T47D (cell line): ENCODE measurements at places on chromosomes 4 and X.

- DNase-seq, result no peak
Measured at GRCh38 chr4:174544496-174544895, 22.2 kb upstream of the HPGD start.

- DNase-seq, result no peak
Measured at GRCh38 chr4:88041626-88042025, 34.2 kb downstream of the PKD2 start.

DNA sequence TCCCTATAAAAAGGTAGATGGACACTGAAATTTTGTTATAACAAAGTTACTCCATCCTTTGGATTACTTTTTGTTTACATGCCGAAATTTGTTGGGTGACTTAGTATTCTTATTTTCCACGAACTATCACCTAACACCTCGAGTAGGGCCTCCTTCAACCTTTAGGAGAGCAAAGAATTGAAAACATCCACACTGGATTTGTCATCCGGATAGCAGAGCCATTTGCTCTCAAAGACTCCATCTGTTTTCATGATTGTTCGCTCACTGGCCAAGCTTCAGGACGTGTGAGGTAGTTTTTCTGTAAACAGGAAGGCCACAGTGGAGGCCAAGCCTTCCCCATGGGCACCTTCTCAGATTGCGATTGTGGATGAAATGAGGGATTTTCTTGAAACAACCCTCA is at the start of gene ADAD1:
TSS of gene ADAD1 (plus strand) at position 301 of the 400 bp plus-strand sequence. CDS start 1,059 bp downstream, outside the sequence.
- no peak for DNase-seq

GRCh38 chr4:92232566-92232965 is 71.2 kb upstream of the GRID2 start:
- DNase-seq, result no peak

GRCh38 chr4:145564540-145564939 is 54.6 kb upstream of the MMAA start:
- no peak for DNase-seq

GRCh38 chr4:65943076-65943475 is 272.8 kb upstream of the EPHA5 start:
- no peak for DNase-seq

GRCh38 chr4:81204571-81204970 is 10.5 kb downstream of the PRKG2 start:
- DNase-seq, result no peak

DNA sequence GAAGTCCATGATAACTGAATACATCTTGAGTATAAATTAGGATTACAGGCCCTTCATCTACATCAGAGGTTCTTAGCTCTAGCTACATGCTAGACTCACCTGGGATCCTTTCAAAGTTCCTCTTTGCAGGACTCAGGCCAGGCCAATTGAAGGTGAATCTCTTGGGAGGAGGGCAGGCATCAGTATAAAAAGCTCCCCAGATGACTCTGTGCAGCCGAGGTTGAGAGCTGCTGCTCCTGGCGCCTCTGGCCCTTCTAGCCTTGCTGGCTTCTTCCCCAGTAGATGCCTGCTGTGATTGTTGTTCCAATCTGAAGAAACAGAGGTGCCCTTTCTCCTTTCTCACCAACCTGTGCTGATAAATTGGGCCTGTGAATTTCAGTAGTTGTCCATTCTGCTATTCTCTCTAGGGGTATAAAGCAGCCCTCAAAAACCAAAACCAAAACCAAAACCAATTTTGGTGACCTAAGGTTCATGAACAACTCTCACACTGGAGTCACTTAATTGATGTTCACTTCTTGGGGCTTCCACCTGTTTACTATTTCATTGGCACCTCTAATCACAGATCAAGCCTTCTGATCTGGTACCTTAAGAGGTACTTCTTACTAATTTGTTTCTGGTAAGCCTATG is 78.7 kb downstream of the SUPT20HL2 start:
- DNase-seq, result no peak

GRCh38 chr4:56783986-56784385 is 37.5 kb downstream of the SPINK2 start:
- no peak for DNase-seq

DNA sequence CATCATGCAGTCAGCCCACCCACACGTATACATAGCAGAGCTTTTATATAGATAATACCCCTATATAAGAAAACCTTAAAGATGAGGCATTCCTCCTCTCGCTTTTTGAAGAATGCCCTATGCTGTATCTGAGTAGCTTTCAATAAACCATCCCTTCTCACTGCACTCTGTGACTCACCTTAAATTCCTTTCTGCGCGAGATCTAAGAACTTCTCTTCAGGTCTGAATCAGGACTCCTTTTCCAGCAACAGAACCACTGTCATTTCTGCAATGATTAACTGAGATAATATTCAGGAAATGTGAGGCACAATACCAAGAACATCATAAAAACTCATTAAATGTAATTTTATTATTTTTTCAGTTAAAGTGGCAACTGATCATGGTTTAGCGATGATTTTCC is 76.4 kb upstream of the DCLK2 start:
- no peak for DNase-seq

GRCh38 chr4:152522245-152522644 is 13.6 kb downstream of the FBXW7 start:
- DNase-seq, result no peak

DNA sequence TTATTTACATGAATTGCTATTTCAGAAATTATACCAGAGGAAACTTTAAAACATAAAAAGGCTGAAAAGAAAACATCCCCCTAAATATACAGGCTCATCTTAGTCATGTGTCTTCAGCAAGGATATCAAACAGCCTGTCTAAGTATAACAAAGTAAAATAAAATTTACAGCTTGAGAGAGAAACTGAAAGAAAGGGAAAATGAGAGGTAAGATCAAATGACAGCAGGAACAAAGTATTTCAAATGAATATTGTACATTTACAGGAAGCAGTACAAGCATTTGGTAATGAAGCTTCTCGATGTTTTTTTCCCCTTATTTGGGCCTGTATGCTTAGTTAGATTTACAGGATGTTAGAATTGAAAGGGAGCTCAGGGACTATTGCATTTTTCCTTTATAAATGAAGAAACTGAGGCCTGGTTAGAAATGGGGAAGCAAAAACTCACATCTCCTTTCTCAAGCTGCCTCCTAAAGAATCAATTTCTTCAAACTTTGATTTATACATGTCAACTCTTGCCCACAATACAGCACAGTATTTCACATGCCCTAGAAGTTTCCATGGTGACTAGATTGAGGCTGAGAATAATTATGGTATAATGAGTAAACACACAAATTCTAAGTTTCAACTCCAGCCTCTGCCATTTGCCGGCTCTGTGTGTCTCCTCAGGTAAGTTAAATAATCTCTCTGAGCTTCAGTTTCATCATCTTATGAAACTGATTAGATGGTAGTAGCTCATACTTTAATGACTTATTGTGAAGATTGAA is 29.3 kb downstream of the DAPP1 start:
- DNase-seq, result no peak

DNA sequence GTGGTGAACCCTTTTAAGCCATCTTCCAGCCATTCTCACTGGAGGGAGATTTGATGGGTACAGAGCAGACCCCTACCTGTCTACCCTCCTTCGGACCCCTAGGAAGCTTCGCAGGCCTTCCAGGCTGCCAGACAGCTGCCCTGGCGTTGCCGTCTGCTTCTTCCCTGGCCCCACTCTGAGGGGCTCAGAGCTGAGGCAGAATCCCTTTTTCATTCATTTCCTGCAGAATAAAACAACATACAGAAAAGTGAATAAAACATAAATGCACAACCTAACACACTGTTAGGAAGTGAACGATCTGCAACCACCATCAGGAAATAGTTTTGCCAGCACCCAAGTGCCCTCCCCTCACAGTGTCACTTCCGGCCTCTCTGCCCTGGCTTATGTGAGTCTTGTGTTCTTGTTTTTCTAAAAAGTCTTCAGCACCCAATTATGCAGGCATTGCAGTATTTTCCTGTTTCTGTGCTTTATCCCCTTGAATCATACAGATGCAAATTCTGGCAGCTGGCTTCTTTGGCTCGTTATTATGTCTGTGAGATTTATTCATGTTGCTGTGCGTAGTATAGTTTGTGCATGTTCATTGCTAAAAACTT is 5.6 kb upstream of the ADD1 start:
- no peak for DNase-seq

DNA sequence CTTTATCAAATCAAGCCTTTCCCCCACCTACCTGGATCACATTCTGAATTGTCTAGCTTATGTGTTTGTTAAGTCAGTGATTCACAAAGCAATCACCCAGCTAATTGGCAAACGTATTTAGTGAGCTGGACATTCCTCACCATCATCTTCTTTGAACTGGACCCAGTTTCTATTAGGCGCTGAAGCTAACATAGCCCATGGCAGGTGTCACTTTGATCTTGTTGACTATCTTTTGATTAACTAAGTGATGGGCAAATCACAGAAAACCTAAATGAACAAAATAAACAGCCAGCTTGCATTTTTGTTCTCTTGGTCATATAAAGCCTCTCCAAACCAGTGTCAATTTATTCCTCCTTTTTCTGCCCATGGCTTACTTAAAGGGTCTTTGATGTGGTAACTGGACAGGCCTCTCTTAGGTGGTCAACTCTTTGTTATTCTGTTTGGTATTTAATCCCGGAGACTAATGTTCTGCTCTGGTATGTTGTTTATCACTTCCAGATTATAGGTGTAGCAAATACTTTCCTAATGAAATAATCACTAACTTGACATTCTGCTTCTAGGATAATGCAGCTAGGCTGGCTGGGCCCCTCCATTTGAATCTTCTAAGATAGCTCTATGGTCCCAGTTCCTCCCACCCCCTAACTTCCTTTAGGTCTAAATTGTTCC is 105.3 kb upstream of the SMIM10 start:
- no peak for DNase-seq

DNA sequence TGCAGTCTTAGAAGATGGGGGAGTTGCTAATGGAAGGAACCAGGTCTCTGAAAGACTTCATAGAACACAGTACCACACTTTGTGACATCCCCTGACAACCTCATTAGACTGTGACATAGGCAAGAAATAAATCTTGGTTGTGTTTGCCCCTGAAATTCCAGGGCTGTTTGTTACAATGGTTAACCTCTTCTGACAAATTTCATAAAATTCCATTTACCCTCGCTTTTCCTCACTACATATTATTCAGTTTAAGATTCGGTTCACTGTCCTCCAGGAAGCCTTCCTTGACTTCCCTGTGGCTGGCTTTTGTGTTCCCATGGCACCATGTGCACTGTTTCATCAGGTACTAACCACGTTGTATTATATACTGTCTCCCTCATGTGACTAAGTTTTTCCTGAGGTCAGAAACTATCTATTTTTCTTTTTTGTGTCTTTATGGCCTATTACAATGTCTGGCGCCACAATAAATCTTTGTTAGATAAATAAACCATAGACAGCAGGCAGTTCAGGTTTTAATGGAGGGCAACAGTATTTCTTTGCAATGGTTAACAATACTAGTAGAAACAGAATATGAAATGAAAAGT is 54.2 kb downstream of the ATXN3L start:
- no peak for DNase-seq

- no peak for DNase-seq
Measured at GRCh38 chrX:103629318-103630170, 769 bp downstream of the TCEAL1 start.

DNA sequence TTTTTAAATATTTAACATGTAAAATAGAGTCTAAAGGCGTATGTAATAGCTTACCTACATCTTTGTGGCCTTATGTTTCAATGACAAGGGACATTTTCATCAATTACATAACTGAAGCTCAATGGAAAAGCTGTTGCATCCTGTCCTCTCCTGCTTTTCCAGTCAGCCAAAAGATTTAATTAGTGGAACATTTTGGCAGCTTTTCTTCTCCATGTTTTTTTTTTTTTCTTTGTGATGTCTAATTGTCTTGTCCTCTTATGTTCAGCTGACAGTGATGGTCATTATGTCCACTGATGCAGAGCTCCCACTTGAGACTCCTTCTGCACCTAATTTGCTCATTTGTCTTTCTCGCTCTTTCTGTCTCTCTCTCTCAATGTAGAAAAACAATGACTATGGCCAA is 422.2 kb downstream of the GABRG1 start:
- DNase-seq, result no peak

DNA sequence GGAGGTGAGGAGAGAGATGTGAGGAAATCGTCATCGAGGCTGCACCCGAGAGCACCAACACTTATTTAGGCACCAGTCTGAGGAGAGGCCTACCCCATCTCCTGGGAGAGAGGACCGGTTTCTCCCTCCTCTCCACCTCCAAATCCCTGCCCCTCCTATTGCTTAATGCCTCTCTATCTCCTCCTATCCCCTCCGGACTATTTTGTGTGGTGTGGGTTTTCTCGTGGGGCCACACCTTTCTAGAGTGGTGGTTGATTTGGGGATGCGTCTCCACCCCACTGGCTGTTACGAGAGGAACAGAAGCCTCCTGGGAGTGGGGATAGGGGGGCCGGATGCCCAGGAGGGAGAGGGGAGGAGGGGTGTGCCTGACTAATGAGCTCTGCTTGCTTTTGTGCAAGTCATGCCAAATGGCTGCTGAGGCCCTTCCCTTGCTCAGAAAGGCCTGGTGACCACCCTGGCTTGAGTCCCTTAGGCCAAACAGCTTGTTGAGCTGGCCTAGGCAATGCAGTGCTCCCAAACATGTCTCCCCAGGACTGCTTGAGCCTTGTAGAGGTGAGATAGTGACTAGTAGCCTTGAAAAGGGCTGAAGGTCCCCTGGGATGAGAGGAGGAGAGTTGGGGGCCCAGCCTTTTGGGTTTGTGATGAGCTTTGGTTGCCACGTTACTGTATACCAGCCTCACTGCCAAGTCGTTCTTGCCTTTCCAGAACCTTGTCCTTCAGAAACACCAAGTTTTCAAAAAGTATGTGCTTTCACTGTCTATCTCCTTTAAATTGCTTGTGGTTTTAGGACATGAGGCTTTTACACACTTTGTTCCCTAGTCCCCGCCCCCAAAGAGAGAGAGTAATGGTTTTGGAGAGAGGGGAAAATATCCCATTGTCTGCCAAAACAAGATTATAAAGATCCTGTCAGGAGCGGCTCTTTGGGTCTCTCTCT is 1.2 kb downstream of the MSN start:
- DNase-seq, result no peak

- DNase-seq, result no peak
Measured at GRCh38 chr4:147655639-147656038, 28.3 kb downstream of the PRMT9 start.

- no peak for DNase-seq
Measured at GRCh38 chr4:109302361-109303139, at the start of gene COL25A1. Gene COL25A1, minus strand, starts transcription at chr4:109302658.

GRCh38 chr4:177185579-177185978 is 124.1 kb upstream of the NEIL3 start:
- no peak for DNase-seq

- no peak for DNase-seq
Measured at GRCh38 chr4:24278693-24279092, 305.7 kb downstream of the DHX15 start.

GRCh38 chr4:139655116-139655515 is 10.5 kb upstream of the MGST2 start:
- peak; percentile 73 for DNase-seq

- DNase-seq, result no peak
Measured at GRCh38 chr4:129565214-129565613, 469.3 kb downstream of the C4orf33 start.

DNA sequence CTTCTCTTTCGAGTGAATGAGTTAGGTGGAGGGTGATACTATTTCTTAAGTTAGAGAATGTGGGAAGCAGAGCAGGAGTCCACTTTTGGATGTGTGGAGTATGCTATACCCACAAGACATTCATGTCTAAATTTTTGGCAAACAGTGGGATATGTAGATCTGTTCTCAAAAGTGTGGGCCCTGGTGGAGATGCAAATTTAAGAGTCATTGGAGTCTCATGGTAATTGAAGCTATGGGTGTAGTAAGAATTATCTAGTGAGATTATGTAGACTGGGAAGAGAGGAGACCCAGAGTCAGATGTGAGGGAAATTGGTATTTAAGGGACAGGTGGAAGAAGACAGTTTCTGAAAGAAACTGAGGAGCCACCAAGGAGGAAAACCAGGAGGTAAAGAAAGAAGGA is 7.0 kb downstream of the CEP135 start:
- no peak for DNase-seq

- no peak for DNase-seq
Measured at GRCh38 chr4:141914746-141915145, 278.4 kb downstream of the IL15 start.
